ENCODE measurements at places on chromosomes 11 and 22.

DNA sequence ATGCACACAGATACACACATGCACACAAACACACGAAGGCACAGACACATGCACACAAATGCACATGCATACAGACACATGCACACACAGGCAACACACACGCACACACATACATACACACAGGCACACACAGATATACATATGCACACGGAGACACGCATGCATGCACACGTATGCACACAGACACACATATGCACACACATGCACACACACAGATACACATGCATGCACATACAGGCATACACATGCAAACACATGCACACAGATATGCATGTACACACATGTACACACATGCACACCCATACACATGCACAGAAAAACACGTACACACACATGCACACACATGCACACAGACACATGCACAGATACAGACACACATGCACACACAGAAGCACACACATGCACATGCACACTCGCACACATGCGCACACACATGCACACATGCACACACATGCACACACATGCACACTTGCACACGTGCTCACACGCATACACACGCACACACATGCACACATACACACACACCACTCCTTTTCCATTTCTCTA lies 70.8 kb upstream of the ALDH3B2 start:
- no peak for DNase-seq

DNA sequence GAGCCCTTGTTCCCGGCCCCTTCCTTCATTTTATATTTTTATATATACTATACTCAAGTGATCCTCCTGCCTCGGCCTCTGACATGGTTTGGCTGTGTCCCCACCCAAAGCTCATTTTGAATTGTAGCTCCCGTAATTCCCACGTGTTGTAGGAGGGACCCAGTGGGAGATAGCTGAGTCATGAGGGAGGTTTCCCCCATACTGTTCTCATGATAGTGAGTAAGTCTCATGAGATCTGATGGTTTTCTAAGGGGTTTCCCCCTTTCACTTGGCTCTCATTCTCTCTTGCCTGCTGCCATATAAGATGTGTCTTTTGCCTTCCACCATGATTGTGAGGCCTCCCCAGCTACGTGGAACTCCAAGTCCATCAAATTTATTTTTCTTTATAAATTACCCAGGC lies 7.2 kb upstream of the ZNF280A start:
- no peak for DNase-seq

GRCh38 chr22:48481748-48482147 lies 1345.9 kb downstream of the BRD1 start:
- DNase-seq: no peak

GRCh38 chr22:25176175-25176574 lies 23.5 kb upstream of the CRYBB3 start:
- no peak for DNase-seq

GRCh38 chr11:128052912-128053641 lies 534.3 kb downstream of the ETS1 start:
- no peak for DNase-seq

DNA sequence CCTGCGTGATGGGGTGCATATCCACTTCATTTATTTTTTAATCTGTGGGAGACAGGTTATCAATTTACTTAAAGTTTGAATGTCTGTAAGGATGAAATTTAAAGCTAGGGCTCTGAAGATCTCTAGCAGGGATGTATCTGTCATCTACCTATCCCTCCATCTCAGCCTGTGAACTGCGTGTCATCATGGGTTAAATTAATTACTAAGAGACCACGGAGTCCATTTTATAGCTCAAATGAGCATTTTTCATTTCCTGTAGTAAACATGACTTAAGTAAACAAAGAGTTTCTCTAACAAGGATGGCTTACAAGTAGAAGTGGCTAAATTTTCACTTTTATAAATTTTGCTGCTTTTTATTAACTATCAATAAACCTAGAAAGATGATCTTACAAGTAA lies 2.9 kb upstream of the GLB1L3 start:
- no peak for DNase-seq

- no peak for DNase-seq
Measured at GRCh38 chr11:2750101-2750681, 50.4 kb upstream of the KCNQ1OT1 start.

DNA sequence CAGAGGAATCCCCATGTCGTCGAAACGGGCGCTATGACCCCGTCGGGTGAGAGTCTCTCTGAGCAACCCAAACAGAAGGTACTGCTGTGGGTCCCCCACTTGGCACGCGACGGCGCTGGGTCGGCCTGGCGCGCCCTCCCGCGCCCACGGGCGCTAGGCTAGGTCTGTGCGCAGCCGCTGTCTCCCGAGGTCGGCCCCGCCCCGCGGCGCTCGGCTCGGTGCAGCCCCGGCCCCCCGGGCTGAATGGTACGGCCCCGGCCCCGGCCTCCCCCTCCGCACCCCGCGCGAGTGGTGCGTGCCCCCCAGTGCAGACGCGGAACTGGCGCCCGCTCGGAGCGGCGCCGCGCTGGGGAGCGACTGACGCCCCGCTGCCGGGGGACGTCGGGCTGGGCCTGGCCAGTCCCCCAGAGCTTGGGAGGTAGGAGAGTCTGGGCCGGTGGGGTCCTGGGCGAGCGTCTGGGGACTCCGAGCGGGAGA lies at the start of gene MADD:
MADD (plus strand) TSS at position 305 of the 477 bp plus-strand sequence.
- peak; percentile 87 for DNase-seq

GRCh38 chr11:128772814-128773213 lies 78.9 kb downstream of the FLI1 start:
- peak; percentile 53 for DNase-seq

DNA sequence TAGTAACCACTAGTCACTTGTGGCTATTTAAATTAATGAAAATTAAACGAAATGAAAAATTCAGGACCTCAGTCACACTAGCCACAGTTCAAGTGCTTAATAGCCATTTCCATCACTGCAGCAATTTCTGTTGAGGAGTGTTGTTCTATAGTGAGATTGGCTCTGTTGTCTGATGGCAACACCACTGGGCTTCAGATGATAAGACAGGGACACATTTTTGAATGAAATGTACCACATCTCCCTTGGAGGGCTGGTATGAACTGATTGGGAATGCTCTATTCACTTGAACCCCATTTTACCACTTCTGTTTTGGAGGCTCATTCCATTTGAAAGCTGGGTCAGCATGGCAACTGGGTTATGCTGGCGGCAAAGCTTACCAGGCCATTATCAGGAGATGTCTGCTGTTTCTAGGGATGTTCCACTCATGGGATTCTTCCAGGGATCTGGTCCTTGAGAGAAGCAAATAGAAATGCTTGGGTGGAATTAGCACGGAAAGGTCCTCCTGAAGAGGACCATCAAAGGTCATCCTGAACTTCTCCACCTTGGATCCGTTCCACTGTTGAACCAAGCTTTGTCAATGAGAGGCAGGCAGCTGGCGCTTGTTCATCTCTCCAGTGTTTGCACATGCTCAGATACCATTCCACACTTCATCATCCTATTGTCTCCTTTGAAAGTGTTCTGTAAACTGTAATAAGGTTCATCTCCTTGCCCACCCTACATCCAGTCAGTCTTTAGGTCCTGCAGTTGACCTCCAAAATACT lies 7.6 kb downstream of the AMOTL1 start:
- DNase-seq: no peak

DNA sequence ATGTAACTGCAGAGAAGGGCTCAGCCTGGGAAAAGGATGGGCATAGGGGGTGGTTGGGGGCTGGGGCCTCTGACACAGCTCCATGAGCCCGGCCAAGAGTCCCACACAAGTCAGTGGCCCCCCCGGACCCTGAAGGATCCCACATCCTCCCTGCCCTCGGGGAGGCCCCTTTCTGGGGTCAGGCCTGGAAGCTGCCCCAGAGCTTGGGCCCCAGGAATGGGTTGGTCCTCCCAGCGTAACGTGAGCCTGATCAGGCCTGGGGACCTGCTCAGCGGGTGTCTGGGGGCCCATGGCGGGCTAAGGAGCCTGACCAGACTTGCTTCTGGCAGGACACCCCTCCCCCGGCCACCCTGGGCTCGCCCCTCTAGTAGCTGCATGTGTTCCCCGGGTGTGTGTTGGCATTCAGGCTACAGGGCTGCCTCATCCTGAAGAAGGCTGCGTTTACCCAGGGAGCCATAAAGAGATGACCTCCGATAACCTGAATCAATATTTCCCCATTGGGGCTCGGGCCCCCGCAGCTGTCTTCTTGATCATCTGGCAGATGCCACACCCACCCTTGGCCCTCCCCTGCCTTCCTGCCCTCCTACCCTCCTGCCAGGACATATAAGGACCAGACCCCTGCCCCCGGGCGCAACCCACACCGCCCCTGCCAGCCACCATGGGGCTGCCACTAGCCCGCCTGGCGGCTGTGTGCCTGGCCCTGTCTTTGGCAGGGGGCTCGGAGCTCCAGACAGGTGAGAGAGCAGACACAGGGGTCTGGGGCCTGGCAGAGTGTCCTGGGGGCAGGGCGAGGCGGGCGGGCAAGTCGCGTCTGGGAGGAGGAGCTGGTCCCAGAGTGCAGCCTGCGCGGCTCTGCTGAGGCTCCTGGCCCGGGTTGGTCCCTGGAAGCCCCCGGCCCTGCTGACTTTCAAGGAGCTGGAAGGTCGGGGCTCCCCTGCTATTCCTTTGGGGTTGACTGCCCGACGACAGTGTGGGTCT lies at the start of gene MUC2:
MUC2 (plus strand) TSS at position 631 of the 978 bp plus-strand sequence.
- DNase-seq: no peak

DNA sequence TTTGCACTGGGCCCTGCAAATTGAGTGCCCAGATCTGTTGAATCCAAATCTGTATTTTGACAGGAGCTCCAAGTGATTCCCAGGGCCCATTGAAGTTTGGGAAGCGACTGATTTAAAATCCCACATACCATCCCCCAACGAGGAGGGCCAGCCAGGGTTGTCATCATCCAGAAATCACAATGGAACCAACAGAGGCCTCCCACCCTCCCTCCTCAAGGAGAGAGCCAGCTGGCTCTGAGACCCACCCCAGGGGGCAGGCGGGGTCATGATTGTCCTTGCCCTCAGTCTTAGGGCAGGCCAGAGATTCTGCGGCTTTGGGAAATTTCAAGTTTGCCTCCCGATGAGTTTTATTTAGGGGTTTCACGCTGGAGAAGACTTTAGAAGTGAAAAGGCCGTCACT lies 358.2 kb downstream of the MN1 start:
- DNase-seq: no peak

DNA sequence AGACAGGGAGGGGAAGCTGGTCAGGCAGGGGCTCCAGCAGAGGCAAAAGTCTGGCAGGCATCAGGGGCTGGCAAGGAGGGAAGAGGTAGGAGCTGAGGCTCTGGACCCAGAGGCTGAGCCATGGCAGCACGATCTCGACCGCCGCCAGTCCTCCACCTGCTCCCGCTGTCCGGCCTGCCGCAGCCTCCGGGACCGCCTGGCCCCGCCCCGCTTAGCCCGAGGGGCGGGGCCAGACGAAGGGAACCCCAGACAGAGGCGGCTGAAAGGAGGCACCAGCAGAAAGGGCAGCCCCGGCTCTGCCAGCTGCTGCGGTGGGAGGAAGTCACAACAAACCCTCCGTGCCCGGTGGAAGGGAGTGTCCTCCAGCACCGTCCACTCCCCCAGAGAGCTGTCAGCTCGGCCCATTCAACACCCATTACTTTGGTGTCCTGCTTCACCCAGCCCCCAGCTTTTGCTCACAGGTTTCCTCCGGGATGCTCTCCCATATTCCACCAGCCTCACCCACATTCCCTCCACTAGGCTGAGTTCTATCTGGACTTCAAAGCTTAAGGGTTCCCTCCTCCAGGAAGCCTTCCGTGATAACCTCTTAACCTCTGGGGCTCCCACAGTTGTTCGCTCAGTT lies at the start of gene MFNG:
MFNG (minus strand) TSS at position 161 of the 622 bp plus-strand sequence. CDS start 207 bp downstream, outside the sequence.
- DNase-seq: peak; percentile 73

All from mucosa of gallbladder (tissue), 1 donor.